ENCODE measurements at places on chromosomes 7 and 10. TPM values are rescaled to one million over a fixed set of nuclear protein-coding genes. Genes with fewer than 3 reads are reported as not detected.

GRCh38 chr10:30121401-30121800, 62.0 kb upstream of the JCAD start:
- DNase-seq: no peak

GRCh38 chr10:92125144-92125543, 165.7 kb downstream of the CPEB3 start:
- DNase-seq: peak; percentile 61

- DNase-seq: peak; percentile 83
Observed at GRCh38 chr7:100691676-100692577, 2.1 kb downstream of the GIGYF1 start.

DNA sequence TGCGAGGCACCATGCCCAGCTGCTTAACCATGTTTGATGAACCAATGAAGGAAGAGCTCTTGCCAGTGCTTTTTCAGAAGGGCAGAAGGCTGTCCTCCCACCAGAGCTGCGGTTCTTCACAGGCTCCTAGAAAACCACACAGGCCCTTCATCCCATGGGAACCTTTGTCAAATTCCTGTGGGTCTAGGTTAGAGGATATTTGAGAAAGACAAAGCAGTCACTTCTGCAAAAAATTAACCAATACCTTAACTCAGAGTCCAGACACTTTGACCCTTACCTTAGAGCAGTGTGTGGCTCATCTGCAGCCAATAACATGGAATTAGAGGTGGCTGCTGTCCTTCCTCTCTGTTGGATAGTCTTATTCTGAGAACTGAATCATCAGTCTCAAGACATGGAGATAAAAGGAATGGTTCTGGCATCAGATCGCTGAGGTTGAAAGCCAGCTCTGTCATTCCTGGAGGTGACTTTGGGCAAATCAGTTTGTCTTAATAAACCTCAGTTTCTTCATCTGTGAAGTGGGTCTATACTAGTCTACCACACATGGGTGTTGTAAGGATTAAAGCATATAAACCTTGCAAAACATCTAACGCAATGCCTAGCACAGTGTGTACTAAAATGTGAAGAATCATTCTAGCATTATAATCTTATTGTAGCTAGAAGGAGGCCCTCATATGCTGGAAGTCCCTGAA, 65.1 kb upstream of the PIP4K2A start:
- DNase-seq: no peak

GRCh38 chr7:38215115-38215514, 37.1 kb downstream of the STARD3NL start:
- no peak for DNase-seq

GRCh38 chr10:628386-629045, 61.0 kb downstream of the DIP2C start:
- no peak for DNase-seq

DNA sequence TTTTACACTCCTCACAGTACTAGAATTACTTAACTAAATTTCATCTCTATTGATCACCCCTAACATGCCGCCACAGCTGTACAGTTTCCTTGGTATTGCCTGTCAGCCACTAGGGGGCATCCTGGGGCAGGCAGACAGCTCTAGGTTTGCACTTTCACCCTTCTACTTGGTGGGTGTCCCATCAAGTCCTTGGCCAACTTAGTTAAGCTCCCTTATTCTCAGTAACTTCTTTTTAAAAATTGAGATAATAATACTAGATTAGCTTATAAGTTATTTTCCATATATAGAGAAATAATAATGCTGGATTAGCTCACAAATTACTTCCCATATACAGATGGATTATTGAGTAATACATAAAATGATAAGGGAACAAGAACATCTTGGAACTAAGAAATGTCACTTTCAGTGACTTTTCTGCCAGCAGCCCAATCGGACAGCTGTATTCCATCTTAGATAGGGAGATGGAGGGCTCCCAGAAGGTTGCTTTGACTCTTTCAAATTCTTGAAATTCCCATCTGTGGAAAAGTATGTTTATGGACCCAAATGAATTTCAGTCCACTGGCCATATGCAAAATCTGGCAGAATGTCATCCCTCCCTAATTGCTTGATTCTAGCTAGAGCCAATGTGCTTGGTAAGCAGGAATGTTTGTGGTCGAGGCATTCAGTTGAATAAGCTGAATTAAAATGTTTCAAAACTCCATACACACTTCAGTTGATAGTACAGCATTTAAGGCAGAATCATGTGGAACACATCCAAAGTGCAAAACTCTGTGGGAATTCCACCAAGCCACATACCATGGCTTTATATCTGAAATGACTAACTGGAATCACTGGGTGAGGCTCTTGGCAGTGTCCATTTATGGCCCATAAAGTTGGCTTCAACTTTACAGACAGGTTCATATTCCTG, 309.7 kb downstream of the CSTF2T start:
- peak; percentile 75 for DNase-seq

DNA sequence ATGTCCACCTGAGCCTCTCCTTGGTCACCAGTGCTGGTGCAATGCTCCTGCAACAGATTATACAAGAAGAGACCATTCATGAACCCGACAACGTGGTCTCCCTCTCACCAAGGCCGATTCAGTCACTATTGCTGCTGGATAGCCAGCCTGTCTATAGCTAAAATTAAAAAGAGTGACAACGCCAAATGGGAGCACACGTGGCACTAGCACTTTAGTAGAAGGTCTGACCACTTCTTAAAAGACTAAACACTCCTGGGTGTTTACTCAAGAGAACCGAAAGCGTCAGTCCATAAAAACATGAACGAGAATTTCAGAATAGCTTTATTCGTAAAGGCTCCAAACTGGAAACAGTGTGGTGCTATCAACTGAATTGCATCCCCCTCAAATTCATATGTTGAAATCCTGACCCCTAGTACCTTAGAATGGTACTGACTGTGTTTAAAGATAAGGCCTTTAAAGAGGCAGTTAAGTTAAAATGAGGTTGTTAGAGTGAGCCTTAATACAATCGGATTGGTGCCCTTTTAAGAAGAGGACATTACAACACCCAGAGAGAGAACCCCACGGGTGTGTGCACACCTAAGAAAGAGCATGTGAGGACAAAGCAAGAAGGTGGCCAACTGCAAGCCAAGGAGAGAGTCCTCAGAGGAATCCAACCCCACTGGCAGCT, 4.4 kb upstream of the GALNTL5 start:
- DNase-seq: no peak

The SPDYE8 gene
- total RNA-seq: 0.09 TPM

The HEPACAM2 gene
- total RNA-seq: 0.04 TPM
